ENCODE measurements at places on chromosomes 3 and 15. TPM values are rescaled to one million over a fixed set of nuclear protein-coding genes. Genes with fewer than 3 reads are reported as not detected.

STXBP5L gene
- 0.04 TPM for total RNA-seq

GPR87 gene
- total RNA-seq = not detected

ATOSA gene
- 9.4 TPM for total RNA-seq

AEN gene
- 127 TPM for total RNA-seq

SLCO2A1 gene
- 0.03 TPM for total RNA-seq

CPEB1 gene
- total RNA-seq = 1.7 TPM

RTP1 gene
- not detected for total RNA-seq

EFCC1 gene
- total RNA-seq = not detected

CLEC3B gene
- total RNA-seq = 0.21 TPM

GOLGA6L25 gene
- not detected for total RNA-seq

CTXN2 gene
- not detected for total RNA-seq

ITGA11 gene
- 1.2 TPM for total RNA-seq

TMCO5A gene
- total RNA-seq = not detected

KLHL25 gene
- 4.4 TPM for total RNA-seq

ACKR4 gene
- total RNA-seq = 0.13 TPM

IL12A gene
- total RNA-seq = 14.2 TPM

PIGZ gene
- total RNA-seq = 0.29 TPM

ANO10 gene
- total RNA-seq = 14.1 TPM

SNTN gene
- total RNA-seq = not detected

CRYGS gene
- 0.40 TPM for total RNA-seq

ESYT3 gene
- total RNA-seq = 0.38 TPM

LEKR1 gene
- total RNA-seq = 1.2 TPM

FBXL2 gene
- 2.4 TPM for total RNA-seq

MEX3B gene
- 1.3 TPM for total RNA-seq

HYAL1 gene
- 0.34 TPM for total RNA-seq

CATSPER2 gene
- total RNA-seq = 2.0 TPM

RABL3 gene
- 8.6 TPM for total RNA-seq

GBE1 gene
- 23.1 TPM for total RNA-seq

ENTPD3 gene
- total RNA-seq = not detected

DAZL gene
- total RNA-seq = not detected

LRRC31 gene
- total RNA-seq = not detected

ELL3 gene
- 1.2 TPM for total RNA-seq

ANKRD63 gene
- 0.37 TPM for total RNA-seq

GPR15 gene
- not detected for total RNA-seq

CLDN16 gene
- total RNA-seq = not detected

KNL1 gene
- total RNA-seq = 26.9 TPM

COL6A6 gene
- not detected for total RNA-seq

CD47 gene
- 27.2 TPM for total RNA-seq

SLC6A1 gene
- total RNA-seq = not detected

CCR3 gene
- total RNA-seq = not detected

PLCB2 gene
- total RNA-seq = 1.9 TPM

ABTB1 gene
- 4.5 TPM for total RNA-seq

MORC1 gene
- total RNA-seq = not detected

MOBP gene
- total RNA-seq = not detected

ANKRD34C gene
- not detected for total RNA-seq

FGF7 gene
- total RNA-seq = 0.66 TPM

SCN5A gene
- 0.03 TPM for total RNA-seq

PRTG gene
- 27.5 TPM for total RNA-seq

SEMA3F gene
- total RNA-seq = 10.4 TPM

EAF2 gene
- total RNA-seq = 4.6 TPM

HTR3D gene
- not detected for total RNA-seq

TMEM108 gene
- total RNA-seq = 0.45 TPM

C2CD4B gene
- total RNA-seq = not detected

AP3S2 gene
- total RNA-seq = 39.5 TPM

CD96 gene
- 108 TPM for total RNA-seq

Data from A375 (cell line).